ENCODE measurements at places on chromosomes 16 and 17.

GRCh38 chr17:78789149-78789662 lies 7.1 kb upstream of the CYTH1 start:
- DNase-seq: no peak

DNA sequence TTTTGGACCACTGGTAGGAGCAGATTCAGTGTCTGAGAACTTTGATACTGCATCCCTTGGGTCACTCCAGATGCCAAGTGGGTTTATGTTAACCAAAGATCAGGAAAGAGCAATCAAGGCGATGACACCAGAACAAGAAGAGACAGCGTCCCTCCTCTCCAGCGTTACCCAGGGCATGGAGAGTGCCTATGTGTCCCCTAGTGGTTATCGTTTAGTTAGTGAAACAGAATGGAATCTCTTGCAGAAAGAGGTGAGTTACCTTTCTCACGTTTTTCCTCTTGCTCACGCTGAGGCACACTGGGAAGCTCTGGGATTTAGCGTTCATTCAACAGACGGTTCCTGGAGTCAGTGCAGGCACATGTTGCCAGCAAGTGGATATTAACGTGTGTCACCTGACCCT lies 58.0 kb downstream of the NUP88 start:
- DNase-seq: no peak

- DNase-seq: no peak
Observed at GRCh38 chr16:73775841-73776388, 520.7 kb upstream of the PSMD7 start.

- DNase-seq: no peak
Observed at GRCh38 chr16:30147843-30148510, 25.0 kb upstream of the MAPK3 start.

DNA sequence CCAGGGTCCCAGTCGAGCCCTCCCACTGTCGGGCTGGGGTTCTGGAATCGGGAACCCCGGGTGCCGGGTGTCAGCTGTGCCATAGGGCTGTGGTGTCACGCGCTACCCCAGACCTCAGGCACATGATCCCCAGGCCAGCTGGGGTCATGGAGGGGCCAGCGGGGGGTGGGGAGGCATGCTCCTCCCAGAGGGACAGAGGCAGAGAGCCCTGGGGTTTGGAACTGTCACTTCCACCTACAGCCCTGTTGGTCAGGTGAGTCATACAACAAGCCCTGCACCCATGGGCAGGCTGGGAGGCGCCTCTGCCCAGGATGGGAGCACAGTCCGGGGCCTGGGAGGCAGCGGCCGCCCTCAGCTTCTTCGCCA lies 63.0 kb downstream of the BAIAP2 start:
- no peak for DNase-seq

DNA sequence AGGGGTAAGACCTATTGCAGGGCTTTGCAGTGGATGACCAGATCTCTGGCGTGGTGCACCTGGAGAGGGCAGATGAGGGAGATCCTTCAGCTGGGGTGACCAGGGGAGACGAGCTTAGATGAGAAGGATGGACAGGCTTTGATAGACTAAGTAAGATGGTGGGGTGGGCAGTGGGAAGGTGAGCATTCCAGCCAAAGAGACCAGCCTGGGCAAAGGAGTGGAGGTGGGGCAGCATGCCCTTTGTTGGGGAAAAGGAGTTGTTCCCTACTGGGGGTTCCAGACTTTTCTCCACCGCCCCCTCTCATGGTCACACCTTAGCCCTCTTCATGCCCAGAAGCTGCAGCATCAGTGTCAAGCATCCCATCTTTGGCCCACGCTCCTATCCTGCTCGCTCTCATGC lies 27.6 kb downstream of the ANKRD40 start:
- no peak for DNase-seq

DNA sequence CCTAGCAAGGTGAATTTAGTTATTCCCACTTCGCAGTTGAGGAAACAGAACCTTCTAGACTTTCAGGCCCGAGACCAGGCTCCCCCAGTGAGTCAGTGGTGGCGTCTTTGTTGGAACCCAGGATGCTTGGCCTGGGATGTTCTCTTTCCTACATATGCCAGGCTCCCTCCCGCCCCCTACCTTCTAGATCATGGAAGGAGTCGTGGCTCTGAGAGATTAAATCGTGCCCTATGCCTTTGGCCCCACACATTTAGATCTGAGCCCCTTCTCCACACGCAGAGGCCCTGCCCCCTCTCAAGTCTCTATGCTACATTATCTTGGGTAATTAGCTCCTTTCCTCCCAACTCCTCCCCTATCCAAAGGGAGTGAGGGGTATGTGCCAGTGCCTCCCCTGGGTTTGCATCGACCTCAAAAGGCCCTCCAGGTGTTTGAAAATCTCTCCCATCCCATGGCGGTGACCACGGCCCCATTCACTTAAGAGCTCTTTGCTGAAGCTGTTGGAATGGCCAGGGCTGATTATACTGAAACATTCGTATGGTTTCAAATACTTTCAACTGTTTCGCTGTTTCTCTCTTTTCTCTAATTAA lies 3.0 kb downstream of the NGFR start:
- DNase-seq: no peak

DNA sequence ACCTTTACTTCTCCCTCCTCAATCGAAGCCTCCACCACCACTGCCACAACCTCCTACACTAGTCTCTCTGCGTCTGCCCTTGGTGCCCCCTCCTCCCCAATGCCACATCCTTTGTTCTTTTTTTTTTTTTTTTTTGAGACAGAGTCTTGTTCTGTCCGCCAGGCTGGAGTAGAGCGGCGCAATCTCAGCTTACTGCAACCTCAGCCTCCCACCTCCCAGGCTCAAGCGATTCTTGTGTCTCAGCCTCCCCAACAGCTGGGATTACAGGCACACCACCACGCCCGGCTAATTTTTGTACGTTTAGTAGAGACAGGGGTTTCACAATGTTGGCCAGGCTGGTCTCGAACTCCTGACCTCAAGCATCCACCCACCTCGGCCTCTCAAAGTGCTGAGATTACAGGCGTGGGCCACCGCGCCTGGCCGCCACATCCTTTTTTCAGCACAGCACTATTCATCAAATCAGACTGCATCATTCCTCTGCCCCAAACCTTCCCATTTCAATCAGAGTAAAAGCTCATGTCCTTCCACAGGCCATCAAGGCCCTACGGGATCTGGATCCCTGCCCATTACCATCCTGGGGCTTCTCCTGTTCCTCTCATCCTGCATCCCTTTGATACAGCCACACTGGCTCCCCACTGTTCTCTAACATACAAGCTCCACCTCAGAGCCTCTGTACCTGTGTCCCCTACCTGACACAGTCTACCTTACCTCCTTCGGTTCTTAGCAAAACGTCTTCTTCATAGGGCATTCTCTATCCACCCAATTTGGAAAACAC lies 2.0 kb downstream of the KLHL11 start:
- no peak for DNase-seq

GRCh38 chr16:71460941-71461340 lies 1.1 kb downstream of the ZNF23 start:
- DNase-seq: no peak

DNA sequence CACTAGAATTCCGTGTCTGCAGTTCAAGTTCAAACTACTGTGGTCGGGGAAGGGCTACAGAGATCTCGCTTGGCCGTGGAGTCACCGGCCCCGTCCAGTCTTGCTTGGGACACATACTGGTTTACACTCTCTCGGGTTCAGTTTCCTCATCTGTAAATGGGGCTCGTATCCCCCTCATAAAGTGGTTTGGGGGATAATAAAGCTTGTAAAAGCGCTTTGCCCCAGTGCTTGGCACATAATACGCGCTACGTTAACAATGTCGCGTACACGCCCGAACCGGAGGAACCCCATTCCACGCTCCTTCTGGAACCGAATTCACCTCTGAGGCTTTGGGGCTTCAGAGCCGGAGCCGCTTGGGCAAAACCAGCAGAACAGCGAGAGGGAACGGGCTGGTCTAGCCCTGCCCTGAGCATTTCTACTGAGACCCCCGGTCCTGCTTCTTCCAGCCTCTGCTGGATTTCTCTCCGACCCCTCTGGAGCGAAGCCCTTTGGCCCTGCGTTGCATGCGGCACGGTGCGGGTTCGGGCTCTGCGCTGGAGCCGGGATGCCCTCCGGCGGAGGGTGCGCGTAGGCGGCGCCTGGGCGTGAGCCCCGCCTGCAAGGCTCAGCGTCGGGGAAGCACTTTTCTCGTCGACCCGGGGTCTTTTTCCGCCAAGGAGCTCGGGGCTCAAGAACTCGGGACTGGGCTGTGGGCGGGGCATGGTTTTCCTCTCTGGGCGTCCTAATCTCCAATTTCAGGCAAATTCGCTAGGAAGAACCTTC lies 26.1 kb upstream of the HOXB13 start:
- DNase-seq: no peak
